NCI-H1417 treated with DMSO at 0.1 percent for 48 hours (cell line): ENCODE measurements at places on chromosomes 13 and 19.

DNA sequence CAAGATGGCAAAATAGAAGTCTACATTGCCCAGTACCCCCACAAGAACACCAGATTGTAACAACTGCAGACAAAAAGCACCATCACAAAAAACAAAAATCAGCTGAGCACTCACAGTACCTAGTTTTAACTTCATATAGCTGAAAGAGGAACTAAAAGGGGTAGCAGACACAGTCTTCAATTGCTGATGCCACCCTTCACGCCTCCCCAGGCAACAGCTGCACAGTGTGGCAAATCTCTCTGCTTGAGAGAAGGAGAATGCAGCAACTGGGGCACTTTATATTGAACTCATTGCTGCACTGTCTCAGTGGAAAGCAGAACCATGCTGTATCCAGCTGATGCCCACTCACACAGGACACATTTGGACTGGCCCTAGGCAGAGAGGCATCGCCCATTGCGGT, 2714.5 kb upstream of the PCDH20 start:
- DNase-seq: no peak

DNA sequence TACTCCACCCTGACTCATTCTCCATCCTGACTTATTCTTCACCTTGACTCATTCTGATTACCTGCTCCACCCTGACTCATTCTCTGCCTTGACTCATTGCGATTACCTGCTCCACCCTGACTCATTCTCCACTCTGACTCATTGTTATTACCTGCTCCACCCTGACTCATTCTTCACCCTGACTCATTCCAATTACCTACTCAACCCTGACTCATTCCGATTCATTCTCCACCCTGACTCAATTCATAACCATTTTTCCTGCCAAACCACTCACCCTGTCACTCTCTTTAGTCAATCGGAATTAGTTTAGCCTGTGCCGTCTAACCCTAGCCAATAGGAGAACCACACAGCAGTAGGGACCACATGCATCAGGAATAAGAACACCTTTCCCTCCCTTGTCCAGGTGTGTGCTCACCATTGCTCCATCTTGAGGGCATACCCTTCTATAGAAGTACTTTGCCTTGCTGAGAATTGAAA, 1227.4 kb upstream of the PCDH20 start:
- DNase-seq: no peak

- no peak for DNase-seq
These were observed 106.4 kb downstream of the AKAP11 start for GRCh38 chr13:42378383-42378780.

- DNase-seq: no peak
These were observed 1.6 kb downstream of the TNFSF9 start for GRCh38 chr19:6532244-6532999.

GRCh38 chr19:55449469-55449868, 6.4 kb upstream of the SHISA7 start:
- no peak for DNase-seq

- no peak for DNase-seq
These were observed 65.6 kb upstream of the NPAS1 start for GRCh38 chr19:46953955-46954501.
